ENCODE measurements at places on chromosomes 4 and X. TPM values are rescaled to one million over a fixed set of nuclear protein-coding genes. Genes with fewer than 3 reads are reported as not detected.
A peak's percentile ranks its signal among the peaks of the same experiment; 100 is the strongest.

- peak; percentile 37 for DNase-seq
These were observed 109.7 kb downstream of the RTL5 start for GRCh38 chrX:72021975-72022374.

- DNase-seq, result no peak
These were observed 35.7 kb downstream of the STBD1 start for GRCh38 chr4:76342191-76342590.

- DNase-seq, result no peak
These were observed 563.1 kb upstream of the INTU start for GRCh38 chr4:127069675-127070074.

GRCh38 chrX:68723491-68724155 lies 76.2 kb downstream of the STARD8 start:
- DNase-seq, result no peak

Gene GABRA4
- total RNA-seq, result not detected

Gene SFRP2
- total RNA-seq, result not detected

Gene LRRC66
- total RNA-seq, result not detected

Gene MTMR8
- 5.8 TPM for total RNA-seq

Gene TRIM60
- not detected for total RNA-seq

Measured in activated CD4-positive, alpha-beta memory T cell treated with anti-CD3 and anti-CD28 coated beads for 36 hours (primary cell).